ENCODE measurements at places on chromosomes 12 and 14. TPM values are rescaled to one million over a fixed set of nuclear protein-coding genes. Genes with fewer than 3 reads are reported as not detected.
A peak's percentile ranks its signal among the peaks of the same experiment; 100 is the strongest.

GRCh38 chr14:56175773-56176172 is 57.6 kb downstream of the PELI2 start:
- DNase-seq = no peak

DNA sequence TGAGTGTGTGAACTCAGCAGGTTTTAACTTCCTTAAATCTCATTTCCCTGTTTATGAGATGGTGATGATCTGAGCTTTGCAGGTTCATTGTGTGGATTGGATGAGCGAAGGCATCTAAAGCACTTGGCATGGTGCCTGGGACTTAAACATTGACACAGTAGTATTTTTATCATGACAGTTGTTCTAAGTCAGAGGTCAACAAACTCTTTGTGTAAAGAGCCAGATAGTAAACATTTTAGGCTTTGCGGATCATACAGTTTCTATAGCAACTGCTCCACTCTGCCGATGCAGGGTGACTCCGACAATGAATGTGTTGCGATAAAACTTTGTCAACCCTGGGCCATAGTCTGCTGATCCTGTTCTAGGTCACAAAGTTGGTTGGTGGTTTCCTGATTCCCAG is 25.2 kb downstream of the SLC24A4 start:
- DNase-seq = peak; percentile 30

DNA sequence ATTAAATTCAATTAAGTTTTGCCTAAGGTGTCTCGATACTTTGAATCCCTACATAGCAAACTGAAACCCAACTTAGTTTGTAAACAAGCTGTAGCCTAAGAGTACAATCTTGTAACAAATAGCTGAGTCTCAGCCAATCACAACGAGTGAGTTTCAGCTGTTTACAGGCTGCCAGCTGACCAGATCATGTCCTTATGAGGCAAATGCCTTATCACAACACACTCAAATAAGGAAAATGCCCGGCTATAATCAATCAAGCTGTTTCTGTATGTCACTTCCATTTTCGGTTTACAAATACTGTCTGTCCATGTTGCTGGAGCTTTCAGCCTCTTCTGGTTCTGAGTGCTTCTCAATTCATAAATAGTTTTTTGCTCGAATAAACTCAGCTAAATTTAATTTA is 943.8 kb downstream of the SLC16A7 start:
- no peak for DNase-seq

GRCh38 chr12:101117842-101118241 is 92.2 kb downstream of the SLC5A8 start:
- DNase-seq = no peak

DNA sequence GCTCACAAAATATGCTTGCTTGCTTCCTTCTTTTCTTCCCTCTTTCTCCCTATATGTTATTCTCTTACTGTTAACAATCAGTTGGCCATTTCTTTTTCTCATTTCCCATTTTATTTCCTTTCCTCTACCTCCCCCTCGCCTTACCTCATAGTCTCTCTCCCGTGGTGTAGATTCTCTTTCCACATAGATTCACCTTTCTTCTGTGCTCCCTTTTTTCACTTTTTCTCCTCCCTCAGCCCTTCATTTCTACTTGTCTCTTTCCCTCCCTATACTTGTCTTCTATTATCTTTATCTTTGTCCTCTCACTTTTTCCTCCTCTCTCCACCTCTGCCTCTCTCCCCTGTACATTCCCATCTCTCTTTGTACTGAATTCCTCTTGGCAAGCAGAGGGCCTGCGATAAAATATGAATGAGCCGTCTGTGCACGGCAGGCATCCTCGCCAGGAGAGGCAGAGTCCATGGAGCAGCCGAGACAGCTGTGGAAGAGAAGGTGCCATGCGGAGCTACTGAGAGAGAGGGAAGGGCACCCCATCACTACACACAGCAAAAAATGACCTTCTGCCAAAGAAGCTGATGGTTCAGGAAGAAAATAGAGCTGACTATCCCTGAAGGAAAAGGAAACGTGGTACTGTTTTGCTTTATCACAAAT is 12.1 kb downstream of the C14orf93 start:
- no peak for DNase-seq

DNA sequence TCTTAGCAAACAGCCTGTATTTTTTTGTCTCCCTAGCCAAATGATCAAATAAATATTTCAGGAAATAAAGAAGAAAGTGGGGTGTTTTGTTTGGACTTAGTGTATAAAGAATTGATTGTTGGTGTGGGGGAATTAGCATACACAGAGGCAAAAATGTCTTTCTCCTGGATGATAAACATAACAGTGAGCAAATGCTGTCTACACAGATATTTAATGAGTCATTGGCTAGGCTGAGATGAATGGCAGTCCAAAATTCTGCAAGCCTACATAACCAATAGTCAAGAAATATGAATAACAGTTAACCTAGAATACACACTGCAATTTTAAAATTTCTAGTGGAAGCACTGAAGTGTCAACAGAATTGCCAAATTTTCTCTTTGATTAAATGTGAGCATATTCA is 35.8 kb downstream of the MYF5 start:
- no peak for DNase-seq

GRCh38 chr12:111819191-111820158 is 22.6 kb upstream of the MAPKAPK5 start:
- peak; percentile 42 for DNase-seq

- peak; percentile 14 for DNase-seq
These were observed 496.4 kb downstream of the PCNX1 start for GRCh38 chr14:71403656-71404055.

PRH2 gene
- total RNA-seq = not detected

GRCh38 chr14:28759653-28760313 is 6.8 kb upstream of the FOXG1 start:
- DNase-seq = no peak

GRCh38 chr12:49741882-49742620 is 694 bp downstream of the TMBIM6 start:
- peak; percentile 94 for DNase-seq

PPM1H gene
- 0.37 TPM for total RNA-seq

- no peak for DNase-seq
These were observed 23.4 kb downstream of the DNM1L start for GRCh38 chr12:32702473-32702872.

DENR gene
- total RNA-seq = 31.6 TPM

HPD gene
- total RNA-seq = not detected

DNA sequence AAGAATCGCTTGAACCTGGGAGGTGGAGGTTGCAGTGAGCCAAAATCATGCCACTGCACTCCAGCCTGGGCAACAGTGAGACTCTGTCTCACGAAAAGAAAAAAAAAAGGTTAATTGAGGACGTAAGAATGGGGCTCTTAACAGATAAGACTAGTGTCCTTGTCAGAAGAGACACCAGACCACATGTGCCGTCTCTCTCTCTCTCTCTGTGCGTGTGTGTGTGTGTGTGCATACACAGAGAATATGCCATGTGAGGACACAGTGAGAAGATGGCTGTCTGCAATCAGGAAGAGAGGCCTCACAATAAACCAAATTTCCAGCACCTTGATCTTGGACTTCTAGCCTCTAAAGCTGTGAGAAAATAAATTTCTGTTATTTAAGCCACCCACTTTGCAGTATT is 11.7 kb upstream of the ERC1 start:
- no peak for DNase-seq

- DNase-seq = no peak
These were observed 1493.5 kb upstream of the TMEM132C start for GRCh38 chr12:126773491-126773890.

DNA sequence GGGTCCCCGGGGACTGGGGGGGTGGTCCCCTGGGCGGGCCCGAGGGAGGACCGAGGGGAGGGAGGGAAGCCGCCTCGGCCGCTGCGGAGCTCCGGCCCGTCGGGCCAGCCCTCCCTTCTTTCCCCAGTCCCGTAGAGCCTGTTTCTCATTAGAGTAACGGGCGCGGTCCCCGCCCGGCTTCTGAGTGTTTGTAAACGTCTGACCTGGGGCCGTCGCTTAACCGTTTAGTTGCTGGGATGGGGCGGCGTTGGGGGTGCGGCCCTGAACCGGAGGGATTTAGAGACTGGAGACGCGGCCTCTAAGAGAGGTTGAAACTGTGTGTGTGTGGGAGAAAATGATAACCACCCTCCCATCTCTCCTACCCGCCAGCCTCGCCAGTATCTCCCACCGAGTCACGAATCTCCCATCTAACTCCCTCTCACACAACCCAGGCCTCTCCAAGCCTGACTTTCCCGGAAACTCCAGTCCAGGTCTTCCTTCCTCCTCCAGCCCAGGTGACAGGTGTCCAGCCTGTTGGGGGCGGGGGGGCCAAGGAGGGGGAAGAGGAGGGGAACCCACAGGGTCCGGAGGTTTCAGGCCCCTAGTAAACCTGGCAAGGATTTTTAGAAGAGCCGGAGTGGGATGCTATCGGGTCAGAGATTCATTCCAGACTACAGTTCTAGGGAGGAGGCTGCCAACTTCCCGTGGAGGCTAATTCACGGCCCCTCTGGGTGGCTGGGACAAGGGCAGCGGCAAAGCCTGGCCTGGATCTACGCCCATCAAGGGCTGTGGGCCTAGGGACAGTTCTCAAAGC is 1.1 kb upstream of the NFATC4 start:
- peak; percentile 94 for DNase-seq

AQP5 gene
- not detected for total RNA-seq

DNA sequence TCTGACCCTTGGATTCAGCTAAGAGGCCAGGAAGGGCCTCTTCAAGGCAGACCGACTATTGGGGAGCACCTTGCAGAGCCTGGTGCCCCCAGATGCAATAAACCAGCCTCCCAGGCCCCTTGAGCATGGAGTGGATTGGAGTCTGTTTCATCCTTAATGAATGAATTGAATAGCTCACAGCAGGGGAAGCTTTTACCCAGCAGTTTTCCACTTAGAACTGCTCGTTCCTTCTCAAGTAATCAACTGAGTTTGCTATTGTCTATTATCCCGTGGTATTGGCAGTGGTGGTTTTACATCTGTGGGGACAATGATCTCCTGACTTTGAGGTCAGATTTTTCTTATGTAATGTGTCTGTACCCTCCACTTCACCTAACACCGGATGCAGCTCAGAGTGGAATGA is 197.6 kb downstream of the AACS start:
- DNase-seq = no peak

LRRC43 gene
- total RNA-seq = not detected

Data from transverse colon (tissue), 4 donors.